ENCODE measurements at places on chromosomes 5 and 9.

GRCh38 chr5:180034564-180034963 lies 37.0 kb downstream of the RNF130 start:
- DNase-seq = no peak

DNA sequence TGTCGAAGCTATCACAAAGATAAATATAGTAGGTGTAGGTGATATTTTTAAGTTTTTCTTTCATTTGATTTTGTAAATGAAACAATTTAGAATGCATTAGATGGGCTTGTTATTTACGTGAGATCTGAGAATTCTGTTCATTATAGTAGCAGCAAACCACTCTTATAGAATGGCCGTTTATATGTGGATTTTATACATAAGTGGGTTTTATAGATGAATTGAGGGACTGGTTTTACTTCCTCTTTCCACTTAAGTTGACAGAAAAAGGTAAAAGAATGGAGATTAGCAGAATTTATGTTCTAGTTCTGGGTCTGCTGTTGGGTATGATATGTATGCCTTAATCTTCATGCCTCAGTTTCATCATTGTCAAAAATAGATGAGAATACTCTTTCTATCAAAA lies 5.6 kb downstream of the RMI1 start:
- DNase-seq = no peak

GRCh38 chr9:136013524-136014034 lies 52.4 kb upstream of the UBAC1 start:
- DNase-seq = no peak

DNA sequence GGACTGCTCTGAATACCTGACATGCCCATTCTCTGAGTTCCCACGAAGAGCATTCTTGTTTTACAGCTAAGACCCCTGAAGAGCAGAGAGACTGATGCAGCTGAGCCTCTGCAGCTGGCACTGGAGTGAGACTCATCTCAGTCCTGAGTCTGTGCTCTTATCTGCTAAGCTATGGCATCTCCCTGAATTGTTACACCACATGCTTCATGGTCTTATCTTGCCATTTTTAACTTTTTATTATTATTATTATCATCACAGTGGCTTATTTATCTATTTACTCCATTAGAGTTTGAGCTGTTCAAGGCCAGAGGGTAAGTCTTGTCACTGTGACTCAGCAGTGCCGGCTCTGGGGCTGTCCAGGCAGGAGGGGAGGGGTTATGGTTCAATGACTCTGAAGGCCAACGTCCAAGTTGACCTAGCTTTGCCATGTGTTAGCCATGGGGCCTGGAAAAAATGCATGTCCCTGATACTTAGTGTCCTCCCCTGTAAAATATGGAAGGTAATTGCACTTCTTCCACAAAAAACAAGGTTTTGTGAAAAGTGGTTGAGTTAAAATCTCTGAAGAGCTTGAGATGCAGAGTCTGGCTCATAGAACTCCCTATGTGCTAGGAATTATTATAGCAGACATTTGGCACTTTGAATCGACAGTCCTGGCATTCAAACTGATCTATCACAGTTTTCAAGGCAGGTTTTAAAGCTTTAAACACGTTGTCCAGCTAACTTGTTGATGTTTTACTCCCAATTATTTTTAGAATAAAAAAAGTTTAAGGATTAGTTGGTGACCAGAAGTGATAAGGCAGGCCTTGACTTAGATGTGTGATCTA lies 94.6 kb downstream of the ALDH1A1 start:
- peak; percentile 10 for DNase-seq

DNA sequence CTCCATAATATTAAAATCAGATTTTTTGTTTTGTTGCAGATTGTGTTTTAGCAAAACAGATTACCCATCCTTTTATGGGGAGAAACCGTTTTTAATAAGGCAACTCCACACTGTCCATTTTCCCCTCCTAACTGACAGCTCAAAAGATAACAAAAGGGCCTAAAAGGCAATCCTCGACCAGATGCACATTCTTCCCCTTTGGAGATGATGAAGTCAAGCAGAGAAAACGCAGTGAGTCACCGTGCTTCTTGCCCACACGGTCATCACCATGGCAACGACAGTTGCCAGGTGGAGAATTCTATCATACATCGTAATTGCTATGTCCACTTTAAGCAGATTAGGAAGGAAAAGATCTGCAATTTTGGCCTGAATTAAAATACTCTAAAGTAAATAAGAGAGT lies 96.4 kb downstream of the DIRAS2 start:
- DNase-seq = peak; percentile 51

- no peak for DNase-seq
Measured at GRCh38 chr5:172007175-172008110, 1.0 kb upstream of the FBXW11 start.

DNA sequence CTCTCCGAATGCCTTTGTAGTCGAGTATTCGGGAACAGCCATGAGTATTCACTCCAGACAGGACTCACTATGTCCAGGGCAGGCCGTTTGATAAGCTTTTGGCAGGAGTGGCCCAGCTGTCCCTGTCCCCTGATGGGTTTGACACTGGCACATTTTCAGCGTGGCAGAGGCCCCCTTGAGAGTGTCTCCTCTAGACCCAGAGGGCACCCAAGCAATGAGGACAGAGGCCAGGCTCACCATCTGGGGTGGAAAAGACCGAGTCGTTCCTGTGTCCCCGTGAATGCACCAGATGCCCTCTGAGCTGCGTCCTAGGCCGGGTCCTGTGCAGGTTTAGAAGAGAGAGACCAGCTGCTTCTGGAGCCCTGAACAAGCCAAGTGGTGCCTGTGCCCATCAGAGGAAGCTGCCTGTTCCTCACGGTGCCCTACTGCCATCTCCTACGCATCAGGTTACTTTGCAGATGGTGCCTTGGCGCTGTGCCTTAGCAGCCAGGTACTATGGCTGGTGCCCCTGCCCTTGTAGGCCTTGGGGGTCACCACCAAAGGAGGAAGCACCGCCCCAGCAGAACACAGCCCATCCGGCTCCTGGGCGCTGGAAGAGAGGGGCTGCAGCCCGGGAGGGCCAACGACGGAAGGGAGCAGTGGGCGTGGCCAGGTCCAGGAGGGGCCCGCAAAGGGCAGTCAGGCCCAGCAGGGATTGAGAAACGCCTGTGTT lies 42.4 kb downstream of the LRSAM1 start:
- no peak for DNase-seq

DNA sequence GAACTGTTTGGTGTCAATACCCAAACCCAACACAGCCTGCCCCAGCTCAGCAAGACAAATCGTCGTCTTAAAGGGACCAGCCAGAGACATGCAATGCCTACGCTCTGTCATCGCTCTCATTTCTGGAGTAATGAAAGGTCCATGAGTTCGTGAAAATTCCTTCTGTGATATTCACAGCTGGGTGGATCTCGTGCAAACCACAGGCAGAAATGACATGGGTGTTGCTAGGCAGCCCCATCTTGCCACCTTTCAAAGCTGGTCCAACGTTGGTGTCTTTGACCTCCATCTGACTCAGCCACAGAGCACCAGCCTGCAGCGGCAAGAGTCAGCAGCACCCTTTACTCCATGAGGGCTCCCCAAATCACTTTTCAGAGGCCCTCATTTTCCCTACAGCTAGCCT lies 215.3 kb downstream of the SLIT3 start:
- DNase-seq = no peak

DNA sequence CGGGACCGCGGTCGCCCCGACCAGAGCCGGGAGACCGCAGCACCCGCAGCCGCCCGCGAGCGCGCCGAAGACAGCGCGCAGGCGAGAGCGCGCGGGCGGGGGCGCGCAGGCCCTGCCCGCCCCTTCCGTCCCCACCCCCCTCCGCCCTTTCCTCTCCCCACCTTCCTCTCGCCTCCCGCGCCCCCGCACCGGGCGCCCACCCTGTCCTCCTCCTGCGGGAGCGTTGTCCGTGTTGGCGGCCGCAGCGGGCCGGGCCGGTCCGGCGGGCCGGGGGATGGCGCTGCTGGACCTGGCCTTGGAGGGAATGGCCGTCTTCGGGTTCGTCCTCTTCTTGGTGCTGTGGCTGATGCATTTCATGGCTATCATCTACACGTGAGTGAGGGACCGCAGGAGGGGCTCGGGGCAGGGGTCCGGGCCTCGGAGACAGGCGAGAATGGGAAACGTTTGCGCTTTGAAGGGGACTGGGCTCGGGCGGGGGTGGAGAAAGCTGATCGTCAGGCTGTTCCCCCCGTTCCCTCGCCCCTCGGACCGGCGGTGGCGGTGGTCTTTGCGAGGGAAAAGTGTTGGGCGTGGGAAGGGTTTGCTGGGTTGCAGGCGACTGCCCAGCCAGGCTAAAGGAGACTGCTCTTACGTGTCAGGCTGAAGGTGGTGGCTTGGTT lies 457 bp downstream of the UGCG start:
- no peak for DNase-seq

DNA sequence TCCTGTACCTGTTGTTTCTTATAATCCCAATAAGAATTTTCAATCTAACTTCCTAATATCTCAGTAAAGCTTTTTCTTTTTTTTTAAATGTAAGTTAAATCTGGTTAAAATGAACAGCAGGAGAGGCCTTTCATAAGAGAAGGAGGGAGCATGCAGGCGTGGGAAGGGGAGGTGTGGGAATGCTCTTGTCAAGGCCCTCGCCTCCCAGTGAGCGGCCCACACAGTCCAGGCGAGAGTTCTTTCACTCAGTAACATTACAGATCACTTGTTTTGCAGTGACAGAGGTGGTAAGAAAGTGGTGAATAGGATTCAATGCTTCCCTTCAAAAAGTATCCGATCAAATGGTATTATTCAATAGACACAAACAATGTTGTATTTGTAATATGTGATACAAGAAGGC lies 125.0 kb downstream of the EPB41L4A start:
- DNase-seq = no peak

GRCh38 chr9:93861736-93862358 lies 93.3 kb downstream of the BARX1 start:
- no peak for DNase-seq

DNA sequence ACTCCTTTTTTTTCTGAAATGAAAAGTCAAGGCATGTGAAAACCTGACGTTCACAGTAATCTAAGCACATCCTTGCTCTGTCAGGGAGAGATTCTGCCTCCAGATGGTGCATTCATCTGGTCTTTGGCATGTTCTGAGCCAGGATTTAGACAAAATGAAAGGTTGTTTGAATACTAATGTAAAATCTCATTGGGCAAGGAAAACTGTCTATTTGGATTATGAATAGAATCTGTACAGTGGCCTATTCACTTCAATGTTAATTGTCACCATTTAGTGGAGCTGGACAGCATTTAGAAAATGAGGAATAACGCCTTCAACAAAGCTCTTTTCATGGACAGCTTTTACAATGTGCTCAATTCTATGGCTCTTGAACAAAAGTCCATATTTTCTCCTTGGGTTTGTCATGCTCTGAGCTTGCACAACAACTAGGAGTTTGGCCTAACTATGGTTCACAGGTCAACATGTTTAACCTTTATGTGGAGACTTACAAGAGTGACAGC lies 28.9 kb downstream of the ARHGEF28 start:
- DNase-seq = no peak

- no peak for DNase-seq
Measured at GRCh38 chr5:40277161-40277906, 402.4 kb upstream of the PTGER4 start.

DNA sequence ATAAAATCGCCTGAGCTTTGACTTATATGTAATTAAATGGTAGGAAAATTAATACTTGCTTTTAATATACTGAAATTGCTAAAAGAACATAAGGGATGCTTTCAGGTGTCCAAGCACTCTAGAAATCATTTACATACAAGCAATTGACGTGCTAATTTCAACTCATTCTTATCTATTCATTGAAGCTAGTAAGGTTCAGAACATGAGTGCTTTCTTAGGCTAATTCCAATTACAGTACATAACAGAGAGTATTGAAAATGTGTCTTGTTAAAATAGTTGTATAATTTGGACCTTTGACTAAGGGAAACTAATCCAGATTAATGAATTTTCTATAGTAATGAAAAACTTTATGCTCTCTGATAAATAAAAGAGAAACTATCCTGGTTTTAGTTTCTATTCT lies 1016.4 kb upstream of the TYRP1 start:
- no peak for DNase-seq

DNA sequence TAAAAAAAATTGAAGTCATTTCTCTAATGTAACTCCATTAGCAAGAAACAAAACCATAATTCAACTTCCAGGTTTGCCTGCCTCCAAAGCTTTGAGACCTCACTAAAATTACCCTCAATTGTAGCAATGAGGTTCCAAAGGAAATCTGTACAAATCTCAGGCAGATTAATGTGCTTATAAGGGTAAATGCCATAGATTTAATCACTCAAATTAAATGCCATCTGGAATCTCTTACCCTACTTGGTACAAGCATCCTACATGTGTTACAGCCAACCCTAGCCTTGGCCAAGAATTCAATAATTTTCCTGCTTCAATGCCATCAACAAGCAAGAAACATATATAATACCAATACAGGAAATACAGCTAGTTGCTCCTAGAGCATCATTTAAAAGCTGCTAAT lies 452.8 kb downstream of the RAB3C start:
- DNase-seq = no peak

GRCh38 chr5:78109891-78110324 lies 184.6 kb downstream of the AP3B1 start:
- DNase-seq = no peak

DNA sequence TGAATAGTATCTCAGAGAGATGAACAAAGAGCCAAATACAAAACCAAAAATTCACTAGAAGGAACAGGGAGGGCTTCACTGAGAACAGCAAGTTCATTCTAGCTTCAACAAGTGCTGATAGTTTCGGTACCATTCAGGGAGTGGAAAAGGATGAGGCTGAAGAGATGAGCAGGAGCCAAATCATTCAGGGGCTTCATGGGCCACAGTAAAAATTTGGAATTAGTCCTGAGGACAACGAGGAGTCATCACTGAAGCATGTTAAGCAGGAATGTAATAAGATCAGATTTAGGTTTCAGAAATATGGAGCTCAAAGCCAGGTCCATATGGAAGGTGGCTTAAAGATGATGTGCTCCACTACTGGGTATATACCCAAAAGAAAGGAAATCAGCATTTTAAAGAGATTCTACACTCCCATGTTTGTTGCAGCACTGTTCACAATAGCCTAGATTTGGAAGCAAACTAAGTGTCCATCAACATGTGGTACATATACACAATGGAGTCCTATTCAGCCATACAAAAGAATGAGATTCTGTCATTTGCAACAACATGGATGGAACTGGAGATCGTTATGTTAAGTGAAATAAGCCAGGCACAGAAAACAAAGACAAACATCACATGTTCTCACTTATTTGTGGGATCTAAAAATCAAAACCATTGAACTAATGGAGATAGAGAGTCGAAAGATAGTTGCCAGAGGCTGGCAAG lies 36.2 kb downstream of the SPOCK1 start:
- DNase-seq = no peak

DNA sequence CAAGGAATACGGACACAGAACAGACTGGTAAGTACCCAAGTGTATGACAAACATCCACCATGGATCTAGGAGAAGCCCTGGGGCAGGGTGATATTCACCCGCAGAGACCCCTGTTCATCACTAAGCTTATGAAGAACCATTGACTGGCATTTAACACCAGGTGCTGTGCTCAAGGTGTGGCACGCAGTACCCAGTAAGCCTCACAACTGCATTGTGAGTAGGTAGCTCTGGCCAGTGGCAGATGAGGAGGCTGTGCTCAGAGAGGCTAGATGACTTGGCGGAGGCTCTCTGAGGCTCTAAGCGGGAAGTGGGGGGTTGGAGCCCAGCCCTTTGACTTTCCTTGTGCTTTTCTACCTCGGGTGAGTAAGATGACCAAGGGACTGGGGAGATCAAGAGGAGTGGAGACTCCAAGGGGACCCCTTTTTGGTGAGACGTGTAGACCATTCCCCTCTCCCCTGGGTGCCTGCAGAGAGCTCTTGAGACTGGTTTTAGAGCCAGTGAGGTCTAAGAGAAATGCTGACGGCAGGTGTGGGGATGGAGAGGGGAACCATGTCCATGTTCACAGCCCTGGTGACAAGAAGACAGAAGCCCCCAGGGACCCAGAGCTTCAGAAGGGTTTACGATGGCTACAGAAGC lies 70.8 kb downstream of the IL6ST start:
- no peak for DNase-seq

Measured in Calu3 (cell line).